ENCODE measurements at places on chromosomes 11 and 22. TPM values are rescaled to one million over a fixed set of nuclear protein-coding genes. Genes with fewer than 3 reads are reported as not detected.

The INPP5J gene
- total RNA-seq, result 0.53 TPM

The OR51I1 gene
- total RNA-seq, result not detected

The OR10G6 gene
- not detected for total RNA-seq

The EHF gene
- 0.48 TPM for total RNA-seq

The PPM1F gene
- total RNA-seq, result 17.6 TPM

The SSTR3 gene
- total RNA-seq, result not detected

The CRYBB3 gene
- total RNA-seq, result not detected

The OR2AG1 gene
- total RNA-seq, result not detected

The OR5B3 gene
- not detected for total RNA-seq

Measured in A549 treated with GW870086 at 1 μM for 4 hours (cell line).